NCI-H2107 (cell line): ENCODE measurements at places on chromosomes 12 and 14.

DNA sequence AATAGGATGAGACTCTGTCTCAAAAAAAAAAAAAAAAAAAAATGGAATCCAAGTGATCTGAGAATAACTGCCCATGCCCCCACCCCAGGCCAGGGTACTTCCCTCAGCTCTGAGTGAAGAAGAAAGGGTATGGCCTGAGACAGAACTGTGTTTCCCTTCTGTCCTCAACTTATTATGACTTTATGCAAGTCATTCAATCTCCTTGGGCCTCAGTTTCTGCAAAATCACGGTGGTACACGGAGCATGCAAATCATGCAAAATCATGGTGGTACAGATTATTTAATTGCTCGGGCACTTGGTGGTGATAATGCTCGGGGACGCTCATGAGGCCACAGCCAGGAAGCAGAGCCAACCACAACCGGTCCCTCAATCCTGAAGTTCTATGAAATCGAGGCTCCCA, 56.5 kb upstream of the TBX3 start:
- no peak for DNase-seq

GRCh38 chr14:72961579-72962335, 35.5 kb downstream of the DCAF4 start:
- no peak for DNase-seq

DNA sequence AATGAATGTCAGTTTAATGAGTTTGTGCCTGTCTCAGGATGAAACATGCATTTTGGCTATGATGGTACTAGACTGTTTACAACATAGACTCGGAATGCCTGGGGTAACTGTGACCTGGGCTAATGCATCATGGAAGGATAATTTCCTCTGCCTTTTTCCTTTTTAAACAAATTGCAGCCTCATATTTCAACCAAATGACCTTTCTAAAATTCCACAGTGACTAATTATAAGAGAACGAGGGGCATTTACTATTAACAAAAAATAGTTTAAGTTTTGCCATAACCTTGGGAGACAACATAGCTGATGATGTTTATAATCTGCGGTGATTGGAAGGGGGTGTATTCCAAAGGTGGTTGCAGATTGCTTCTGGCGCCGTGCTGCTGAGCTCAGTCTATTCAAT, 1140.5 kb downstream of the GALC start:
- no peak for DNase-seq

DNA sequence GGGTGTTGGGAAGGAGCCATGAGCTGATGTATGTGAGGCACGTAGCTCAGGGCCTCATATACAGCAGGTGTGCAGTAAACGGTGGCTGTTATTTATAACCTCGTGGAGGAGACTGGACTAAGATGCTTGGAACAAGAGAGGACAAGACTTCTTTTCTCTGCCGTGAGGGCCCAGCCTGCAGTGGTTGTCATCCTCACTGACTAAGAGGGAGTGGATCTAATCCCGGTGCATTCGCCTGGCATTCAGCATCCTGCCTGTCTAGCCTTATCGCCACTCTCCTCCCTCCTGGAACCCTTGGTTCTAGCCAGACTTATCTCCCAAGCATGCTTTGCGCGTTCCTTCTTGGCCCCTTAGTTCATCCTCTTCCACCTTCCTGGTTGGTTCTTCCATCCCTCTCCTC, 3.9 kb downstream of the TSPAN9 start:
- DNase-seq, result no peak

DNA sequence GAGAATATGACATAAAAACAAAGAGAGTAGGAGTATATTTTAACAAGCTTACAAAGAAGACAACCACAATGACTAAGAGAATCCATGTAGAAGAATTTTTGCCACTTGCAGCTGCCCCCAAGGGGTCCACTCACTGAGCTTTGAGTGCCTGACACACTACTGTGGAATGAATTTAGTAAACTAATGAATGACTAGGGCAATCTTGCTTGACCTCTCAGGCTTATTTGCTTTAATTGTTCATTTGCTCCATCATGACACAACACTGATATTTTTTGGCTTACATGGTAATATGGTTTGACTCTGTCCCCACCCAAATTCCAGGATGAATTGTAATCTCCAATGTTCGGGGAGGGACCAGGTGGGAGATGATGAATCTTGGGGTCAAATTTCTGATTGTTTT, 249.1 kb upstream of the FAR2 start:
- no peak for DNase-seq

- DNase-seq, result no peak
Observed at GRCh38 chr14:61616524-61617185, 78.7 kb upstream of the HIF1A start.

GRCh38 chr14:90491221-90491885, 94.5 kb downstream of the CALM1 start:
- DNase-seq, result no peak

GRCh38 chr14:67372833-67373232, 12.7 kb downstream of the EIF2S1 start:
- DNase-seq, result no peak

DNA sequence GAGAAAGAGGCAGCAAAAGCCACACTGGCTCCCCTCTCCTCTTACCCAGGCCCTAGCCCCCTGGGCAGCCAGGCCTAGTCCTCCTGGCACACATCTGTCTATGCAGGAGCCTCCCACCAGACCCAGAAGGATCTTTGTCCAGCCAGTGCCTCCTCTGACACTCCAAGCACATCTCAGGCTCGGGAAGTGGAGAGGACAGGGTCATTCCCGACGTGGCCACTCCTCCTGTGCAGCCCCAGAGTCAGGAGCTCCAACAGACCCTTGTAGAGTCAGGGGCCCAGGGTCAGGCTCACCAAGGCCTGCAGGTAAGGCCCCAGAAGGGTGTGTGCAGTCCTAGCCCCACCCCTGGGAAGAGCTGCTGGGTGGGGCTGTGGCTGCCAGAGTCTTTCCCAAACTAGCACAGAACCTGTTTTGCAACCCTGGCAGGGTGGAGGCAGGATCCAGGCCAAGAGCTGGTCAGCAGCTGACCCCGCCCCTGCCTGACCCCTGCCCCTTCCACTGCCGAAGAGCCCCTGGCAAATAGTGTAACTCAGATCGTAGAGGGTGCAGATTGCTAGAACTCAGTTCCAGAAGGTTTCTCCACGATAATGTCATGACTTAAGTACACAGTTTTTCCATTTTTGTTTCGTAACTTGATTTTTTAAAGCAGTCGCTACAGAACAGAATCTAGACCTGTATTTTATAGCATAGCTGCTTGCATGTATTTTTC, 26.6 kb upstream of the PNMA1 start:
- DNase-seq, result no peak

- DNase-seq, result no peak
Observed at GRCh38 chr12:59675461-59675860, 79.6 kb downstream of the SLC16A7 start.

GRCh38 chr14:76827696-76828296, 1.6 kb downstream of the LRRC74A start:
- DNase-seq, result no peak

DNA sequence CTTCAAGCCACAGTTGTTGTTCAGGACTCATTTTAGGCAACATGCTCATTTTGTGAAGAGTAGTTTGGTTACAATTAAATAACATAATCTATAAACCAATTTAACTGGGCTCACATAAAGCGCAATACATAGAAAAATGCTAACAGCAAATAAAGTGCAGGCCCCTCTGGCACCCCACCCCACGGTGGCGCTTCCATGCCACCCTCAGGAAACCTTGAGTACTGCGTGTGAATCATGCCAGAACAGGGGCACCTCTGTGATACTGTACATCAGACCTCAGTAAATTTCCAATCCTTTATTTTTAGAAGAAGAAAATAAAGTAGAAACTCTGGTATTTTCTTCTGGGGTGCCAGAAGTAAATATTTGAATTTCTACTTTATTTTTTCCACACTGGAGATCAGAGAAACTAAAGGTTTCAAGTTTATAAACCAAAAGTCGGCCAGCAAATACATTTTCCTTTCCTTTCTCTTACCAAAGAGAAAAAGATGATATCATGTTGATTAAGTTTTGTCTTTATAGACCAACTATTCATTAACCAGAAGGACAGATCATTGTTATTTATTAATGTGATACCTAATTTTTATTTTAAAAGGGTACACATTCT, 316.8 kb downstream of the PAWR start:
- DNase-seq, result no peak

DNA sequence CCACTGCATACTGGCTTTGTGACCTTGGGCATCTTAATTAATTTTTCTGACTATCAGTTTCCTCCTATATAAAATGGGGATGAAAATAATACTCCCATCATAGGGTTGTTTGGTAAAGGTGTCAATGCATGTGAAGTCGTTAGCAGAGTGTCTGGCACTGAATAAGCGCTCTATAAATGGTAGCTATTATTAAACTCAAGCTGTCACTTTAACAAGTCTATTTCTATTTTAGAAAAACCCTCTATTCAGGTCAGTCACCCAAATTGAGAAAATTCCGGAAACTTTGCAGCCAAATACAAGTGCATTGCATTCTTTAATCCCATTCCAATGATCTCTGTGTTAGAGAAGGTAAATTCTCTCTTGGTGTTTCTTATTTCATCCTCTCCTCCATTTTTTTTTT, 363.1 kb downstream of the SYT1 start:
- no peak for DNase-seq

DNA sequence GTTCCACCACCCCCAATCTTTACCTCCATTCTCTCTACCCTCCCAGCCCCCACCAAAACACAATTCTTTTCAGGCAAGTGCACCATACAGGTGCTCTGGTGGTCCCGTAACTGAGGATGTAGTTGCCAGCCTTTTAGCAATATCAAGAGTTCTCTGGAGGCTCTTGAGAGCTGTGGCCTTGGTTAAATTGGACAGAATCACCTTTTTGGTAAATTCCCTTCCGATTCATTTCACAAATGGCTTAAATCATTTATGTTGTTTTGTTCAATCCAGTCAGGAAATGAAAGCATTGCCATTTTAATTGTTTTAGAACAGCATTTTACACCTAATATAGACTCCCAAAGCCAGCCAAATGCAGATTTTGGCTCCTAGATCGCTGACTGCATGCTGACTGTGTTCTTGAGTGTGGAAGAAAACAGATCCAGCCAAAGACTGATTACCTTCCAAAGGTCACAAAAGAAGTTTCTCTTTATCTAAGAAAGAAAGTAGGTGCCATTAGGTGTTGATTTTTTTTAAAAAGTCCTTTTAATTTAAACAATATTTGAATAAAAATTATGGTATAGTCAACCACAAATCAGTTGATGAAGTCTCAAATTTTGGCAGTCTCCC, 25.6 kb downstream of the CRADD start:
- DNase-seq, result no peak

DNA sequence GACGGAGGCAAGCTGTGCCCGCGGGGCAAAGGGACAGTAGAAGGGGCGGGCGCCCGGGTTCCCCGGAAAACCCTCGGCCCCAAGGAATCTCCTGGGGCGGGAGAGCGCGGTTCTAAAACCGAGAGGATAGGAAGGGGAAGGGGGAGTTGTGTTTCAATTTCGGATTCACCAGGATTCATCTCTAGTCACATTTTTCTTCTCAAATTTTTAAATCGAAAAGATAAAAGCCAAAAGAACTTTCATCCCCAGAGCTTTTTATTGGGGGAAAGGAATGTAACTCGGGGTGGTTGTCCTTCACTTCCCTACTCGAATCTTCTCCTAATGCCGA, 1.4 kb downstream of the BMP4 start:
- no peak for DNase-seq

GRCh38 chr14:73739899-73740617, 25.9 kb upstream of the PNMA1 start:
- no peak for DNase-seq

- DNase-seq, result no peak
Observed at GRCh38 chr12:79487386-79488110, 203.2 kb downstream of the PAWR start.

DNA sequence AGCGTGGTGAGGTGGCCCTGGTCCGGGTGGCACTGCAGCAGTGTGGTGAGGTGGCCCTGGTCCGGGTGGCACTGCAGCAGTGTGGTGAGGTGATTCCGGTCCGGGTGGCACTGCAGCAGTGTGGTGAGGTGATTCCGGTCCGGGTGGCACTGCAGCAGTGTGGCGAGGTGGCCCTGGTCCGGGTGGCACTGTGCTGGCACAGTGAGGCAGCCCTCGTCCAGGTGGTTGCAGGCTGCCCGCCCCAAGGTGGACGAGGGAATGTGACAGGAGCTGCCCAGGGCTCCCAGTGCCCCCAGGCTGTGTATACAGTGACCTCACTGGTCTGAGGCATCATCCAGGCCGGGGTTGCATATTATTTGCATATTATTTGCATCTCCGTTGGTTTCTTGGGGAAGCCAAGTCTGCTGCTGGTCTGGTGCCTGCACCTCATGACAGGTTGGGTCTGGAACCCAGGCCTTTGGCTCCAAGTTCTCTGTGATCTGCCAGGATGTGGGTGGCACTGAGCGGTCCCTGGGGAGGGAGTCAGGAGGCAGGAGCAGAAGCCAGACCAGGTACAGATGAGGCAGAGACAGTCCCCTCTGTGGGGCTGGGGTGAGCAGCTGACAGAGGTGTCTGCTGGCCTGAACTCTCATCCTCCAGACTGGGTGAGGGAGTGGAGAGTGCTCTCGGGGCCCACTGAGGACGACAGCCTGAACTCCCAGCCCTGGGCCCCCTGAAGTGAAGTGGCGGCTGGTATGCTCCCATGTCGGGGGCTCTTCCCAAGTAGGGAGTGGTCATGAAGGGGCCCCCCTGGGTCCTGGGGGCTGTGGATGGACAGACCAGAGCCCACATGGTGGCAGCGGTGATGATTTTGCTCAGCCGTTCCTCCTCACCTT, 79.3 kb downstream of the KIF26A start:
- DNase-seq, result no peak

GRCh38 chr14:75011356-75011994, 8.8 kb downstream of the EIF2B2 start:
- DNase-seq, result no peak

DNA sequence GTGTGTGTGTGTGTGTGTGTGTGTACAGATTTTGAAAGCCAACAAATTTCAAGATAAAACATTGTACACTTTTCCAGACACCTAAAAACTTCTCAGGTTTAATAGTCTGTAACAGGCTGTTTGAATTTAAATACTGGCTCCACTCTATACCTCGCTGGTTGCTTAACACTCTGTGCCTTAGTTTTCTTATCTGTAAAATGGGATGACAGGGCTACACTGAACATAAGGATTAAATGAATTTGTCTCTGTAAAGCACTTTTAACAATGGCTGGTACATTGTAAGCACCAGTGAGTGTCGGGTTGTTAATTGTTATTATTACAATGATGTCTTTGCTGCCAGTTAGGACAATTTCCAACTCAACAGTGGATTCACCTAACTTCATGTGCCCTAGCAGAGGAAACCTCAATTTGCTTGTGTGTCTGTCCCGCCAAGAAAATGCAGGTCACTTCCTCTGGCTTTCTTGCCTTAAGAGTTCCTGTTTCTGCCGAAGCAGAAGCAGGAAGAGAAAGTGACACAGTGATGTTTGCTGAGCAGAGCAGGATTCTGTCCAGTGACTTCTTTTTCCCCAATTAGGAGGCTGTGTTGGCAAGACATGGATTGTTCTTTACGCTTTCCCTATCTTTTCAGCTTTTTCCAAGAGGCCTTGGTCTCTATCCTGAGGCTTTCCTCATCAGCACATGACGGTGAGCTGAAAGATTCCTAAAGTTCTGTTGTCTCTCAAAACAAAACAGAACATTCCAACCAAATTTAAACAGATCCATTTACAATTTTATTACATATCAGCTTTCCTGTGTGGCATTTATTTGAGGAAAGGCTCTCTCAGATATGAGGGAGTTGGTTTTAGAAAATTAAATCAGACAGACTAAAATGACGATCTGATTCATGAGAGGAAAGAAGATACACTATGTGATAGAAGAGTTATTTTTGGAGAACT, 154.1 kb upstream of the ATP2B1 start:
- DNase-seq, result no peak

GRCh38 chr14:104874571-104875411, 9.7 kb downstream of the CEP170B start:
- no peak for DNase-seq
